ENCODE measurements at places on chromosomes 1 and 21.

DNA sequence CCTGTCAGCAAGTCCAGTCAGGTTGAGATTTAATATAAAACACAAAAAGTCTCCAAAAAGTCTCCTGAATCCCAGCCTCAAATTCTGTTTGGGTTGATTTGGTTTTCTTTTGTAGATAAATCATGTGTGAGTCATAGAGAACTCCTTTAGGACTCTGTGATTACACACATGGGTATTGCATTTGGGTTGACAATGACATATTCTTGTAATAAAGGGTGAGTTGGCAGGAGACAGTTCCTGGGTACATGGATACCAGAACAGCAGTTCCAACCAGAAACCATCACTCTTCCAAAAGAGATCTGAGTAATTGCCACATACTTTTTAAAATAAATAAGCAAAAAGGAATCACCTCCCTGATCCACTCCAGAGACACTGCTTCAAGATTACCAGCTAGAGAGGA, 8.9 kb downstream of the CR2 start:
- peak; percentile 90 for ATAC-seq

DNA sequence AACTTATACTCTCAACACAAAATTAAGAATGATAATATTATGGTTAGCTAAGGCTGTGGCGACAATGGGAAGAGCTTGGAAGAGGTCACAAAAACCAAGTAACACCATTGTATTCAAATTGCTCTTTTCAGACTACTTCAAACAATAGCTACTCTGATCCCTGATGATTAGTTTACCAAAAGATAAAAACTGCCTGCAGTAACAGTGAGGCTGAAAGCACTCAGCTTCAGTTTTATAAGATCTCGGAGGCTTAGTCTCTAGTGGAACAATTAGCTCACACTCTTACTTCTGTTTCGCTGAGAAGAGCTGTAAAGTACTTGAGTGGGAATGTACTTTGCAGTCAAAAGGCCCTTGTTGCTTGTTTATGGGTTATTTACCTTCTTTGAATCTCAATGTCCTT, 278.5 kb downstream of the LRRC7 start:
- ATAC-seq = no peak

- no peak for ATAC-seq
Observed at GRCh38 chr1:46455951-46456350, 33.7 kb upstream of the DMBX1 start.

- ATAC-seq = peak; percentile 99
Observed at GRCh38 chr1:235952950-235953615, 86.4 kb upstream of the LYST start.

DNA sequence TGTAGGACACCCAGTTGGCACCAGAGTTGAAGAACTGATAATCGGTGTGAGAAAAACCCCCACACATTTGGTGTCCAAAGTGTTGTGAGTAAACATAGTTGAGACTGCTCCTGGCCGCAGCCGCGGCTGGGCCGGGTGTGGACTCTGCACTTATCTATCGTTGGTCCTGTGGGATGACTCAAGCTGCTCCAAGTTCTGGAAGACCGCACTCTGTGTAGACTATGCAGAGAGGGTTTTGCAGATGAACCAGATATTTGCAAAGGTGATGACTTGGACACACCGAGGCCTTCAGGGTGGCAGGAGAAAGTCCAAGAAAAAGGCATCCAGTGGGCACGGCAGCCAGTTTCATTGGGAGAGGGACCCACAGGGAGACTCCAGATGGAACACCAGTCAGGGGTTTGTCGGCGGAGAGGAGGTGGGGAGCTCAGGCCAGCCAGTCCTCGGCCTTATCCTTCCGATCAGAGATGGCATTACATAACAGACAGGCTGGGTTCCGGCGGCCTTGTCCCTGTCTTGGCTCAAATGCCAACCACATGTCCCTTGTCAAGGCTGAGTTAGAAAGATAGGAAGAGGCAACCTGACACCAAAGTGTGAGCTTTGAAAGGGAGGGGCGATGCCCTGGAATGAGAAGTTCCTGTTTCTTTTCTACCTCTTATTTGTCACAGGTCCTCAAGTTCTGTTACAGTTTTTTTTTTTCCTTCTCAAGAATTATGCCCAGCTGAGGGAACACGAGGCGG, 21.1 kb downstream of the C2CD2 start:
- ATAC-seq = no peak

- no peak for ATAC-seq
Observed at GRCh38 chr1:70812442-70813109, 235.0 kb downstream of the PTGER3 start.

GRCh38 chr1:34460193-34460592, 283.5 kb downstream of the C1orf94 start:
- ATAC-seq = no peak

- ATAC-seq = peak; percentile 72
Observed at GRCh38 chr1:93029317-93029716, 49.8 kb upstream of the MTF2 start.

DNA sequence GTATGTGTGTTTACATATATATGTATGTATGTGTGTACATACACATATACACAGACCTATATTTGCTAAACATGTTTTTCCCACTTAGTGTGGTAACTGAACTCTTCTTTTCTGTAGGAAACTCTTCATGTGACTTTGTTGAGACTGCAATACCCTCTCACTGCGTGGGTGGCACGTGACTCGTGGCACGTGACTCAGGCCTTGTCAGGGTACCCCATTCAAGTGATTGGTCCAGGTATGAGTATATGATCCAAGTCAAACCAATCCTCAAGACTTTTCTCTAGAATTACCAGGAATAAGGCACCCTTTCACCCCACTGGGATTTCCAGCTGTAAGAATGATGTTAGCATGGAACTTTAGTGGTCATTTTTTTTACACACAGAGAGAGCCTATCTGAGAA, 149.2 kb upstream of the KCNK2 start:
- ATAC-seq = no peak

GRCh38 chr1:15803380-15803779, 4.1 kb downstream of the UQCRHL start:
- peak; percentile 52 for ATAC-seq

DNA sequence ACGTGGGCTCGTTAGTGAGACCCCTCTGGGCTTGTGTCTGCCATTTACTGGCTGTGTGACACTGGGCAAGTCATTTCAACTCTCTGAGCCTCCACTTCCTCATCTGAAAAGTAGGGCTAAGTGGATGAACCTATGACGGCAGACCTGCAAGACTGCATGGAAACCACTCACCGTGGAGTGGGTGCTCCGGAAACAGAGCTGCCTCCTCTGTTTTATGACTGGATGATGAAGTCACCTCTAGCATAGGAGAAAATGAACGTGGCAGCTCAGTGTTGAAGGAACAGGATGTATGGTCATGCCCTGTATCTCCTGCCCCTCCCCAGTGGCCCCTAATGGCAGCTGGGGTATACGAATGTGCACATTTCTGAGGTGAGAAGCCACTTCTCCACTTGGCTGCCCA, 40.5 kb downstream of the STPG1 start:
- peak; percentile 77 for ATAC-seq

GRCh38 chr1:26345718-26346117, 8.2 kb downstream of the CRYBG2 start:
- ATAC-seq = no peak

GRCh38 chr1:206029484-206029883, 5.8 kb upstream of the CTSE start:
- ATAC-seq = no peak

GRCh38 chr1:5532811-5533210, 459.4 kb downstream of the NPHP4 start:
- ATAC-seq = no peak

DNA sequence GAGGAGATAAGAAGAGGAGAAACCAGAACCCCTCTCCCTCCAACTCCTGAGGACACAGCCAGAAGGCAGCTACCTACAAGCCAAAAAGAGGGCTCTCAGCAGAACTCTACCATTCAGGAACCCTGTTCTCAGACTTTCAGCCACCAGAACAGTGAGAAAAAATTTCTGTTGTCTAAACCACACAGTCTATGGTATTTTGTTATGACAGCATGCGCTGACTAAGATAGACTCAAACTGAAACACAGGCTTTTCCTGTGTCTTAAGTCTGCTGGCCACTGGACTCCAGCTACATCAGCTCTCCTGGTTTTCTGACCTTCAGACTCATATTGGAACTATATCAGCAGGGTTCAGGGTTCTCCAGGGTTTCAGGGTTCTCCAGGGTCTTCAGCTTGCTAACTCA, 126.5 kb upstream of the TNFSF4 start:
- ATAC-seq = peak; percentile 88

DNA sequence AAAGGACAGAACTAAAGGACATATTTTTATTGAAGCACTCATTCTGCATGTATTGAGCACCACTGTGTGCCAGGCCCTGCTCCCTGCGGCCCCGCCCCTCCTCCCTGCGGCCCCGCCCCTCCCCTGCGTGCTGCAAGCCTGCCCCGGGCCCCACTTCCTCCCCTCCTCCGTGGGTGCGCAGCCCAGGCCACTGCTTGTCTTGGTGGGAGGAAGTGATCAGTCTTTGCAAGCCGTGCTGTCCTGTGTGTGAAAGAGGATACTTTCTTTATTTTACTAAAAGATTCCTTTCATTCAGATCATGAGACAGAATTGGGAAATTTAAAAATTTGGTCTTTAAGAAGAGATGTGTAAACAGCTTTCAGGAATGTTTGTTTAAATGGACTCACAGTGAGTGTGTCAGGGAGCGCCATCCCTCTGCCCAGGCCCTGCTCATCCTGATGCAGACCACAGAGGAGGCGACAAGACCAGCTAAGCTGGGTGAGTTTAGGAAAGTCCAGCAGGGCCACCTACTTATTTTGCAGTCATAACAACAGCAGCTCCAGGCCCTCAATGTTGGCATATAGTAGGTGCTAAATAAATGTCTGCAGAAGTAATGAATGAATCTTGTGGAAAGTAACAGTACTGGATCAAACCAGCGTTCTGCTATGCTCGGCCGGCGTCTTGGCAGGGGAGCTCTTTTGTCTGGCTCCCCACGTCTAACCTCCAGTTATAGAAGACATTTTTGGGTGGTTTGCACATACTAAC, 88.3 kb upstream of the SELENON start:
- peak; percentile 90 for ATAC-seq

DNA sequence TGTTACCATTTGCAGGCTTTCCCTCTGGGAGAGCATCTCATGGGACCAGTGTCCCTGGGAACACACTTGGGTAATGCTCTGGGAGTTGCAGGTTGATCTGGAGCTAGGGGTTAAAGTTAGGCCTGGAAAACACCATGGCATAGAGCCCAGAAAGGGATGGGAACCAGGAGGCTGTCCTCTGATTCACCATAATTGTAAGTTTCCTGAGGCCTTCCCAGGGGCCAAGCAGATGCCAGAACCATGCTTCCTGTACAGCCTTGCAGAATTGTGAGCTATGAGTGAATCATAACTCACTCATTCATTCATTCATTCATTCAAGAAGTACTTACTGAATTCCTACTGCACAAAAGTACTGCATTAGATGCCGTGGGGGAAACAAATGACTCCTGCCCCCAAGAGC, 50.0 kb downstream of the LACTBL1 start:
- ATAC-seq = no peak

GRCh38 chr1:6507037-6507428, 15.6 kb upstream of the PLEKHG5 start:
- ATAC-seq = no peak

GRCh38 chr1:24964811-24965570, 34.9 kb upstream of the RUNX3 start:
- ATAC-seq = peak; percentile 76

- ATAC-seq = no peak
Observed at GRCh38 chr1:41481109-41481775, 3.2 kb downstream of the EDN2 start.

- ATAC-seq = no peak
Observed at GRCh38 chr21:35259457-35259856, 210.4 kb upstream of the RUNX1 start.

GRCh38 chr1:52677076-52677806, 20.9 kb downstream of the COA7 start:
- no peak for ATAC-seq

DNA sequence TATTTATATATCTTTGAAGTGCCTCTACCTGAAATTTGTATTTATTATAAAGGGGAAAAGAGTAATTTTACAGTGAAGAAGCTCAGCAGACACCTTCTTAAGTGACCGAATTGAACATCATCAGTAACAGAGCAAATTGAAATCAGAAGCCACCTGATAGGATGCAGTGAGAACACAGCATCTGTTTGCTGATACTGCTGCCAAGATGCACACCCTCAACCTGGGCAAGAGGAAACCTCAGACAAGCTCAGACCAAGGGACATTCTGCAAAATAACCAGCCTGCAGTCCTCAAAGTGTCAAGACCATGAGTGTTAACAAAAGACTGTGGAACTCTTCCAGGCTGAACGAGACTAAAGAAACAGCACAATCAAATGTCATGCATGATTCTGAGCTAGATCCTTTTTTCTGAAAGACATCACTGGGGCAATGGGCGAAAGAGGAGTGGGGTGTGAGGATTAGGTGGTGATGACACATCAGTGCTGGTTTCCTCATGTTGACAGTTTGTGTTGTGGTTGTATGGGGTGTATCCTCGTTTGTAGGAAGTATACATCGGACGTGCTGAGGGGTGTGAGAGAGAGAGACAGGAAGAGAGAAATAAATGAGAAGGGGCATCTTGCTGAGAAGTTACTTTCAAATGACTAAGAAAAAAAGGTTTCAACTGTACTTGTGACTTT, 103.7 kb downstream of the ABCA4 start:
- peak; percentile 90 for ATAC-seq

GRCh38 chr1:201737352-201738060, 91.5 kb upstream of the IPO9 start:
- no peak for ATAC-seq

GRCh38 chr1:12591267-12591938, 26.6 kb downstream of the DHRS3 start:
- ATAC-seq = no peak

DNA sequence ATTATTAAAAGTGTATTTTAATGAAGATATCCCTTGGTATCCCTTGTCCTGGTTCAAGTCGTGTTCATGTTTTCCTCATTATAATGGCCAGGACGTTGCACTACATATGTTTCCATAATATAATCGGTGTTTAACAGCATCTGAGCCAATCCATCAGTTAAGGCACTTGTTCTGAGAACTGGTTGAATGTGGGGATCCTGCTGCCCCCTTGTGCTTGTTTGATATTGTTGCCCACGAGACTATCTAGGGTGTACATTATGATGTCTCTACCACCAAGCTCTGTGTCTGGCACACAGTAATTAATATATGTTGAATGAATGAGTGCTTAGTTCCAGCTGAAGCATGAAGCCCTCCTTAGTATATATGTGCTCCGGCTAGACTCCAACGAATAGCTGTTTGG, 193.0 kb downstream of the CACNA1E start:
- ATAC-seq = no peak

DNA sequence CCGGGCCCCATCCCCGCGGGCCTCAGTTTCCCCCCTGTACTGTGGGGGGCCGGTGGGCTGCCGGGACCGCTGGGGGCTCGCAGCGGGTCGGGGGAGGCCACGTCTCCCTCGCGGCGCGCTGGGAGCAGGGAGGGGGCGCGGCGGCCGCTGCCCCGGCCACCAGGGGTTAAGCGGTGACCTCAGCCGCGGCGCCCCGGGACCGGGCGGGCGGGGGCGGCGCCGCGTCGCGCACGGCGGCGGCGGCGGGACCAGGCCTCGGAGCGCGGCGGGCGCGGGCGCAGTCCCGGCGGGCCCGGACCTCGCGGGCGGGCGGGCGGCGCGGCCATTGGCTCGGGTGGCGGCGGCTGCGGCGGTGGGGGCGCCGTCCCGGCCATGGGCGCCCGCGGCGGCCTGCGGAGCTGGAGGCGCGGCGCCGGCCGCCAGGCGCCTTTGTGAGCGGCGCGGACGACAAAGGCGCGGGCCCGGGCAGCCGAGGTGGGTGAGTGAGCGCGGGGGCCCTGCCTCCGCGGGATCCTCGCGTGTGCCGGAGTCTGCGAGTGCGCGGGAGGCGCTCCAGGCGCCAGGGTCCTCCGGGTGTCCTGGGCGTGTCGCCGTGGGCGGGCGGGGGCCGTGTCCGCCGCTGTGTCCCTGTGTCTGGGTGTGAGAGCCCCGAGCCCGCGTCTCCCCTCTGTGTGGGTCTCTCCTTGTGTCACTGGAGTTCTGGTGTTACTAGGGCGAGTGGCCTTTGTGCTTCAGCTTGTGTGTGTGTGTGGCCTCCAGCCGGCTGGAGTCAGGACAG, at the start of gene ARHGEF10L:
TSS of gene ARHGEF10L (plus strand) at position 222 of the 778 bp plus-strand sequence. CDS start 40,898 bp downstream, outside the sequence.
- ATAC-seq = no peak
